ENCODE measurements at places on chromosomes 2 and 18. TPM values are rescaled to one million over a fixed set of nuclear protein-coding genes. Genes with fewer than 3 reads are reported as not detected.

NETO1 gene
- total RNA-seq: not detected

- no peak for DNase-seq
- no peaks in the 10 kb centered on the region for H3K27me3 ChIP-seq
- no peak overlapping the region for H3K4me3 ChIP-seq
Observed at GRCh38 chr2:231373184-231373583, 22.3 kb upstream of the B3GNT7 start.

- H3K27ac ChIP-seq: no peak within 1 kb of the TSS
- H3K36me3 ChIP-seq: no peaks in the 10 kb centered on the region
- DNase-seq: no peak
- H3K4me1 ChIP-seq: no peaks in the 10 kb centered on the region
- H3K4me3 ChIP-seq: no peak within 1 kb of the TSS
Observed at GRCh38 chr2:143128681-143129580, at the start of gene ARHGAP15. Gene ARHGAP15, plus strand, starts transcription at chr2:143129419.

DNA sequence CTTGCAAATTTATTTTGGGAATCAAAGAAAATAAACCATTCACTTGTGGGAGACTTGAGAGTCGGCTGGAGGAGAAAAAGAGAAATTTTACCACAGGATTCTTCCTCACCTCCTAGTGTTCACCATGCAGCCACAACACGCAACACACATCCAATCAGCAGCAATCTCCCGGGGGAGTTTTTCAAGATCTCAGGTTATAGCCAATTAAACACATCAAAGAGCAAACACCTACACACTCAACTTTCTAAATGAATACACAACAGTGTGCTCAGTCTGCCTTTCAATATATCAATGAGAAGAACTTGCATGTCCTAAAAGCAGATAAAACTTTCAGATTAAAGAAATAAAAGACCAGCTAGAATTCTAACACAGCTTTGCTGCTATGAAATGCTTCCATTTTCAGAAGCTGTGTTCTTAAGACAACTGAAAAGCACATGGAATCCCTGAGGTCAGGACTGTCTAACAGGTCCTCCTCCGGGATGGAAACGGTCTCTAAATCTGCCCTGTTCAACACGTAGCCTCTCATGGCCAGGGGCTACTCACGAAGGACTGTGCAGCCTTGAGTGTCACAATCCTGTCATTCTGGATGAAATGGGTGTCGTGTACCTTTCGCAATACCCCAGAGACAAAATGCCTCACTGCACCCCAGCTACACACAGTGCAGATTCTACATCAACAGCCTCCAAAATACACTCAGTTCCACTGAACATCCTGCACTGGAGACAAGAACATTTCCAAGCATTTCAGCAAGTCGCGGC, 84.2 kb downstream of the ZNF516 start:
- H3K36me3 ChIP-seq: no peaks in the 10 kb centered on the region
- DNase-seq: no peak
- no peak overlapping the region for H3K4me3 ChIP-seq
- no peaks in the 10 kb centered on the region for H3K4me1 ChIP-seq
- H3K27me3 ChIP-seq: no peaks in the 10 kb centered on the region

DNA sequence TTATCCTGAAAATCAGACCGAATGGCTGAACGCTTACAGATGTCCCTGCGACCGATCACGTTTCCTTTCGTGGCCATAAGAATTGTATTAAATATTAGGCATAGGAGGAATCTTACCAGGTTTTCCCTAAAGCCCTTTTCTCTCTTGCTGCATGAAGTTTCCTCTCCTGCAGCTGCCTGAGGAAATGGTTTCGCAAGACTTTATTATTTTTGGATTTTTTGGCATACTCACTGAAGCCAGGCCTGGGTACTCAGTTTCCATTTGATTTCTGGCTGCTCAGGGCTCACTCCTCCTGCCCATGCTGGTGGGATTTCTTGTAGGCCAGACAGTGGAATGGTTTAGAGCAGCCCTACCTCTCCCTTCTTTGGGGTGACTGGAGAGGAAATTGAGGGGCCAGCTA, 114.0 kb downstream of the KLHL29 start:
- DNase-seq: no peak
- H3K36me3 ChIP-seq: no peaks in the 10 kb centered on the region
- H3K27me3 ChIP-seq: no peaks in the 10 kb centered on the region
- peaks cover 11% of the 10 kb centered on the region for H3K4me1 ChIP-seq
- no peak overlapping the region for H3K4me3 ChIP-seq

DNA sequence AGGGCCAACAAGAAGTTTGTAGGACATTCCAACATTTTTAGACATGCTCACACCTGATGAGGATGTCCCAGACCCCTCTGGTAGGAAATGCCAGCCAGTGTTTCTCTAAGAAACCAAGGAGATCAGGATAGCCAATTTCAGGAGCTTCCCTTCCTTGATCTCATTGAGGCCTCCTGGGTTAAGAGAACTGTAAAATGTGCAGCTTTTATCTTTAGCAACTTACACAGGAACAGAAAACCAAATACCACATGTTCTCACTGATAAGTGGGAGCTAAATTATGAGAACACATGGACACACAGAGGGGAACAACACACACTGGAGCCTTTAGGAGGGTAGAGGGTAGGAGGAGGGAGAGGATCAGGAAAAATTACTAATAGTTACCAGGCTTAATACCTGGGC, 99.6 kb upstream of the MAP2 start:
- H3K36me3 ChIP-seq: no peaks in the 10 kb centered on the region
- no peaks in the 10 kb centered on the region for H3K27me3 ChIP-seq
- H3K4me3 ChIP-seq: no peak overlapping the region
- H3K4me1 ChIP-seq: peaks cover 18% of the 10 kb centered on the region
